Stimulated activated CD8-positive, alpha-beta memory T cell treated with anti-CD3 and anti-CD28 coated beads, Interleukin-12 subunit alpha, Interleukin-12 subunit beta, amount 100 ng/mL, for 4 hours (primary cell): ENCODE measurements at places on chromosomes 3 and 15.

DNA sequence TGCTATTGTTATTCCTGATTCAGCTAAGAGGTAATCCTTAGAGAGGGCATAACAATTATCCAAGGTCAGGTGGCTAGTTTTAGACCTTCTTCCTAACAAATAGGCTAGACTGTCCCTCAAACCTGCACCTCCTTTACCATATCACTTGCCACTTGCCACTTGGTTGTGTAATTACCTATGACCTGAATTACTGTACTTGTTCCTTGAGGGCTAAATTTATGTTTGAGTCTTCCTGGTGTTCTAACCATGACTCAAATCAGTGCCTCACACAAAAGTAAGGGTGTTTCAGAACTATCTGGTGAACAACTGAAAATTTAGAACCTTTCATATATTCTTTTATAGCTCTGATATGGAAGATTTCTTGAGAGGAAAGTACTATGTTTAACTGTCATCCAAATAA is 365.8 kb upstream of the SEMA6D start:
- DNase-seq, result no peak

- no peak for DNase-seq
These were observed 104.3 kb downstream of the MCTP2 start for GRCh38 chr15:94335616-94336015.

DNA sequence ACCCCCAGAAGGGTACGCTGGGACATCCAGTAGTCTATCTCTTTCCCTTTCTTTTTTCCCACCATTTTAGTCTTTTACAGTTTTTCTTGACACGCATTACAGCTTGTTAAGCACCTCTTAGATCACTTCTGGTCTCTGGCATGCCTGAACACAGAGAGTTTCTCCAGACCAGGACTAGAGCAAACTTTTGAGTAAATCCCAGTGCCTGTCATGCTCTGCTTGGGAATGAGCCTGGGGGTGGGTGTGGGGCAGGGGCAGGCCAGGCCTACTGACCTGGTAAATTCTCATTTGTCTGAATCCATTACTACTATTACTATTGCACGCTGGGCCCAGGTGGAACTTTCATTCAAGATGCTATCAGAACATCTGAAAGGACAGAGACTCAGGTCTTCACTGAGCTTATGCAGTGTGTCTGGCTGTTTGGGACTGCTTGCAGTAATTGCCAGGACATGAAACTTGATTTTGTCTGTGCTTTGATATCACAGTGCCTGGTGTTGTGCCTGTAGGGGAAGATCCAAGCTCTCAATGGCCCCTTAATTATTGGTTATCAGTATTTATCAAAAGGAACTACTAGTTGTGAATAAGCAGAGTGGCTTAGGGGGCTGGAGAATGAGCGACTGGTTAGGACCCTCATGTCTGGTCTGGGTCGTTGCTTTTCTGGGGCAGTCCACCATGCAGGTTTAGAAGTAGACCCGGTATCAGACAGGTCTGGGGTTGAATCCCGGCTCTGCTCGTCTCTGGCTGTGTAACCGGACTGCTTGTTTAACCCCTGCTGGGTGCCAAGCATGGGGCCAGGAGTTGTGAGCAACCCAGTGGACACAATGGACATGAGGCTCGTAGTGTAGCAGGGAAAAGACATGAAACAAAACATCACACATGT is 196.1 kb upstream of the TLE3 start:
- no peak for DNase-seq

DNA sequence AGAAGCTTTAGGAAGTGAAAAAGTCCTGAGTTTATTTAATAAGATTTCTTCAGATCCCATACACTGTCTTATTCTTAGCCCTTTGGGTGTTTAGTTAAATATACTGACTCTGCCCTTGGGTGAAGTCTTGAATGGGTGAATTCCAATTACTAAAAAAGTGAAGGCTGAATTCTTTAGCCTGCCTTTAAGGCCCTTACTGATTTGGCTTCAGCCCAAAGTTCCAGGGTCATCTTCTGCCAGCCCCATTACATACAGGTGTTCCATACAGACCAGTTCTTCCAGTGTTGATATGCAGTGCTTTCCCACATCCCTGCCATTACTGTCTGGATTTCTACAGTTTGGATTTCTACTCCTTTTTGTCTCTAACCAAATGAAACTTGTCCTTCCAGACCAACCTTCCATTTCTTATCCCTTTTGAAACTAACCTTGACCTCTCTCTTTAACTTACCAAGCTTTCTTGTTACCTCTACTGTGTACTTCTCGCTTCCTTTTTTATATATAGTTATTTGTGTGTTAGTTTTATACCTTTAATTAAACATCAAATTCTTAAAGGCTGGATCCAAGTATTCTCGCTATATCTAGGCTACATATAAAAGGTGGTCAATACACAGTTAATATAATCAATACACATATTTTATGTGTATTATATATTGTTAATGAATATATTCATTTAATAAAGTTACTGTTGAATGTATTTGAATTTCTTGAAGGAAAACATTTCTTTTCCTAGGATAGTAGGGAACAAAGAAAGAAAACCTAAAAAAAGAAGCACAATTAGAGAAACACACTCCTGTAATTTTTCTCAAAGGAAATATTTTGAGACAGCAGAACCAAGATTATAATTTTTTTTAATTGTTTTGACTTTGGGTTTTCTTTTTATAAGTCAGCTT is 15.0 kb downstream of the MBNL1 start:
- DNase-seq, result no peak

DNA sequence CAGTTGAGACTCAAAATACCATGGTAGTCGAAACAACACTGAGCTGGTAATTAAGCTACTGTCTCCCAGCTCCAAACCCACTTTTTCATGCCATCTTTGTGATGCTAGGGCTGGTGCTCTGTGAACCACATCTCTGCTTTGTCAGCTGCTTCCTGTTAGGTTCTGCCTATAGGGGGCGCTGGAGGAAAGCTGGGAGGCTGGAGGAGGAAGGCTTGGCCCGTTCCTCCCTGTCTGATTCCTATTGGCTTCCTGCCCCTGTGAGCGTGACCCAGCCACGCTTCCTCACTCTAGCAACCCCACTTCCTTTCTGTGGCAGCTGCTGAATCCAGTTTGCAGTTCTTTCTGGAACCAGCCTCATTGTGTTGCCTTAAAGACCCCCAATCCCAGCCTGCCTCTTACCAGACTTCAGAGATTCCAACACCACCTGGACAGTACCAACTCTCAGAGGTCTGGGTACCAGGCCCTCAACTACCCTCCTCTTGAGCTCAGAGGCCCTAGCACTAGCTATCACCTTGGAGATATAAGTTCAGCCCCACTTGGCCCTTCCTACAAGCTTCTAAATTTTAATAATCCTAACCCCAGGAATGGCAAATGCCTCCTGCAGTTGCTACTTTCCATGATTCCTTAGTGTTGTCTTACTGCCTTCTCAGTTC is 120.9 kb downstream of the ERC2 start:
- no peak for DNase-seq

- no peak for DNase-seq
These were observed 725.5 kb upstream of the ARRDC4 start for GRCh38 chr15:97234851-97235610.

GRCh38 chr3:36142746-36143145 is 237.6 kb upstream of the STAC start:
- no peak for DNase-seq
